ENCODE measurements at places on chromosomes 12 and 14. TPM values are rescaled to one million over a fixed set of nuclear protein-coding genes. Genes with fewer than 3 reads are reported as not detected.

The CCDC196 gene
- total RNA-seq: not detected

The LRRK2 gene
- 0.02 TPM for total RNA-seq

The ASIC1 gene
- 8.2 TPM for total RNA-seq

The JPH4 gene
- total RNA-seq: 1.1 TPM

The TECPR2 gene
- total RNA-seq: 19.9 TPM

All from astrocyte (in vitro differentiated cells and primary cell).